ENCODE measurements at places on chromosomes 2 and 18. TPM values are rescaled to one million over a fixed set of nuclear protein-coding genes. Genes with fewer than 3 reads are reported as not detected.

DNA sequence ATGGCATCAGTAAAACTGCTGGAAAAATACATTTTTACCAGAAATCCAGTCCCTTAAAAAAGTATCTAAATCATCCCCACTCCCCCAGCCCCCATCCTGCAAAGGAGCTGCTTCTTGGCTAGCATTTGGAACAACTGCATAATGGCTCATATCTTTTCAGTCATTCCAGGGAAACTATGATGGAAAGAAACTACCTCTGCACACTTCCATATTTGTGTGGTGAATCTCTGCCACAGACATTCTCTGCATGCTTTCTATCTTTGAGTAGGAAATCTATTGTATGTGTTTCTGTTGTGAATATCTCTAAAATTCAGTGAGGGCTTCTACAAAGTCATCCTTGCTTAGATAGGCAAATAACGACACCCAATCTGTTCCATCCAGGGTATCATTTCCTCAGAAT is 632.3 kb downstream of the LRP1B start:
- no peaks in the 10 kb centered on the region for H3K36me3 ChIP-seq
- H3K27ac ChIP-seq: no peak overlapping the region
- no peaks in the 10 kb centered on the region for H3K27me3 ChIP-seq
- H3K4me3 ChIP-seq: no peak overlapping the region
- DNase-seq: no peak
- H3K4me1 ChIP-seq: no peaks in the 10 kb centered on the region

The MYCN gene
- total RNA-seq: 46.6 TPM

The MGAT4A gene
- total RNA-seq: 72.3 TPM

The LCT gene
- 1.5 TPM for total RNA-seq

DNA sequence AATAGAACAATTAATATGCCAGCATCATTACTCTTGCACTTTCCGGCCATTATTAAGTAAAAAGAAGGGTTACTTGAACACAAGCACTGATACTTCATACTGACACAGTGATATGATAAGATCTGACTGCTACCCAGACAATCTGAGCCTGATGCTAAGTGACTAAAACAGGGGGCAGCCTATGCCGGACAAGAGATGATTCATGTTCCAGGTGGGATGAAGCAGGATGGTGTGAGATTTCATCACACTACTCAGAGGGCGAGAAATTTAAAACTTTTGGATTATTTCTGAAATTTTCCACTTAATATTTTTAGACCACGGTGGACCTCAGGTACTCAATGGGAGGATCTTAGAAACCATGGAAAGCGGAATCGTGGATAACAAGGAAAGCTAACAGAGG is 61.7 kb downstream of the LIPG start:
- H3K27me3 ChIP-seq: no peaks in the 10 kb centered on the region

The MYO5B gene
- 28.3 TPM for total RNA-seq

All from Caco-2 (cell line).